ENCODE measurements at places on chromosomes 5 and 9. TPM values are rescaled to one million over a fixed set of nuclear protein-coding genes. Genes with fewer than 3 reads are reported as not detected.

DNA sequence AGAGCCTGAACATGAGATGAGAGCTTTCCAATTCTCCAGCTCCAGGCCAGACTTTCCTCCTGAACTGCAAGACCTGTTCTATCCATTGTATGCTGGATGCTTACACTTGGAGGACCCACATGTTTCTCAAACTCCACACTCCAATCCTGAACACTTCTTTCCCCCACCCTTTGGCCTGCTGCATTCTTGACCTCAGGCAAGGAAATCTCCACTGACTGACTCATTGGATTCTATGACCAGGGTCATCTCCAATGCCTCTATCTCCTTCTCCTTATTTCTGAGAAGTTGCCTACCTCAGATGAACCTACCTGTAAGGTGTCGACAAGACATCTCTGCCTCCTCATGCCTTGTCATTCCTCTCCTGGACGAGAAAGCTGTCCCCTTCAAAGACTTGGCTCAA lies 153.6 kb downstream of the CRB2 start:
- H3K36me3 ChIP-seq: peaks cover 20% of the 10 kb centered on the region
- no peak overlapping the region for H3K4me3 ChIP-seq
- no peaks in the 10 kb centered on the region for H3K4me1 ChIP-seq
- H3K27me3 ChIP-seq: no peaks in the 10 kb centered on the region
- no peak for DNase-seq
- H3K27ac ChIP-seq: no peak overlapping the region

Gene RANBP3L
- not detected for polyA plus RNA-seq

- no peaks in the 10 kb centered on the region for H3K36me3 ChIP-seq
- H3K27ac ChIP-seq: no peak overlapping the region
- H3K4me3 ChIP-seq: no peak overlapping the region
- no peak for DNase-seq
- H3K27me3 ChIP-seq: no peaks in the 10 kb centered on the region
These were observed 1039.2 kb upstream of the CDH9 start for GRCh38 chr5:28077291-28078240.

DNA sequence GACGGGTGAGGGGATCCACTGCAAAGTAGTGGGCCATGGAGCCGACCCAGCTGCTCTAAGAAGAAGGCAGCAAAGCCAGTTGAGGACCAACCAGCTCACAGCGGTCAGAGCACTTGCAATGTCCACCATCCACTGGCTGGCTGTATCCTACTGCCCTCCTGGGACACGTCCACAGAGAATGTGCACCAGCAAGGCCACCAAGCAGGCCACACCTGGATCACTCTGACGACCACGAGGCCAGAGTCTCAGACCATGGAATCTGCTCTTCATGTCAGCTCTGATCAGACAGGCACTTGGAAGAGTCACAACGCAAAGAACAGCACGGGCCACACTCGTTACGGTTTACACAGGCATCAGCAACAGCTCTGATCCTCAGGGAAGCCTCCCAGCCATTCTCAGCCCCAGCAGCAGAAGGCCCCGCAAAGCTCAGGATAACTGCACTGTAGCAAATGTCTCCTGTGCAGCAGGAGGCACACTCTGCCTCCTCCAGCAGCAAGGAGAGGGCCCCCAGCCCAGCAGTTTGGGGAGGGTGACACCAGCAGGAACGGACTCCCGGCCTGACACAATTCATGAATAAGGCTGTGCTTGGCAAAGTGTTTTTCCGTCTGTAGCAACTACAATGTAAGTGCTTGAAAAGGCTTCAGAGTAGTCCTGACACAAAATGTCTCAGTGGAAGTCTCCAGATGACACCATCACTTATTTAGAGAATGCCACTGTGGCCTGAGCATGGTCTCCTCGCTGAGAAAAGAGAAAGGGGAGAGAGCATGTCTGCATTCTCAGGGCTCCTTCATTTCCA lies 15.7 kb downstream of the SEMA4D start:
- no peak for DNase-seq
- H3K36me3 ChIP-seq: no peaks in the 10 kb centered on the region
- H3K27ac ChIP-seq: peak overlapping the region; percentile 53
- peaks cover 8% of the 10 kb centered on the region for H3K4me1 ChIP-seq
- no peaks in the 10 kb centered on the region for H3K27me3 ChIP-seq
- H3K4me3 ChIP-seq: no peak overlapping the region

DNA sequence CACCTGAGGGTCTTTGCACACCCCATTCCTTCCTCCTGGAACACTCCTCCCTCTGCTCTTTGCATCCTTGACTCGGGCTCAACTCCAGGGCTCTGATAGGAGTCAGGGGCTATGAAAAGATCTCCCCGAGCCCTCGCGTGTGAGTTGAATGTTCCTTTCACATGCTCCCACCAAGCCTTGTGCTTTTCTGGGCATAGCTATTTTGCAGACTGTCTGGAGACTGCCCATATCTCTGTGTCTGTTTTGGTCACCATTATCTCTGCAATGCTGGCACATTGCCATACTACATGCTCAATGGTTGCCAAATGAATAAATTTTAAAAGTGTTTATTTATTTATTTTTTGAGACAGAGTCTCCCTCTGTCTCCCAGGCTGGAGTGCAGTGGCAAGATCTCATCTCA lies 56.9 kb upstream of the PLPP1 start:
- H3K4me1 ChIP-seq: no peaks in the 10 kb centered on the region
- H3K36me3 ChIP-seq: no peaks in the 10 kb centered on the region
- H3K27me3 ChIP-seq: no peaks in the 10 kb centered on the region
- no peak for DNase-seq
- H3K4me3 ChIP-seq: no peak overlapping the region

- H3K4me3 ChIP-seq: no peak overlapping the region
- no peaks in the 10 kb centered on the region for H3K36me3 ChIP-seq
- H3K27ac ChIP-seq: peak overlapping the region; percentile 8
- peaks cover 10% of the 10 kb centered on the region for H3K4me1 ChIP-seq
- no peaks in the 10 kb centered on the region for H3K27me3 ChIP-seq
These were observed 43.6 kb downstream of the ROPN1L start for GRCh38 chr5:10485142-10485795.

DNA sequence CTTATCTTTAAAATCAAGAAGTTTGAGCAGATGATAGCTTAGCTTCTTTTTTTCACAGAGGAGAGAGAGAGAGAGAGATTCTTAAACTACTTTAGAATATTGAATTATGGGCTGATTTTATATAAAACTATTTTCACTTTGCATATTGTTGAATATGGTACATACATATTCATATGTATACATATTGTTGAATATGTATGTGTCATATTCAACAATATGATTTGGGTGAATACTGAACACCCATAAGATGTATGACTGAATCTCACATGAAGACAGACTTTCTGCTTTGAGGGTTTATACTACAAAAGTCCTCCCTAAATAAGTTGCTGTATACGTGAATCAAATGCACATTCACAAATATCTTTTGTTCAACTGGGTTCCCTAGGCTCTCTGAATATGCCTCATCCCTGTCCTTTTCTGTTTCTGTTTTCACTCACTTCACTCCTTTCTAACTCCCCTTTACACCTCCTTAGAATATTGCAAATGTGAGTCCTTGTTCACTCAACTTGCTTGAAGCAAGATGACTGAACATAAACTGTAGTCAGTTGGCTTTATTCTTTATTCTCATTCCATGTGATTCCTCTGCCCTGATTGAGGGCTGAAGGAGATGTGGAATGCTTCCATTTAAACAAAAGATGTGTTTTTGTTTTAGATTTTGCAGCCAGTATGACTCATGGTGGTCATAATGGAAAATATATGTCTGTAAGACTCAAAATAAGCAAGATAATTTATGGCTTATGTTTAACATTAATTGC lies 225.4 kb upstream of the DAB2 start:
- H3K4me1 ChIP-seq: no peaks in the 10 kb centered on the region
- no peak overlapping the region for H3K4me3 ChIP-seq
- H3K27me3 ChIP-seq: no peaks in the 10 kb centered on the region
- DNase-seq: no peak
- no peaks in the 10 kb centered on the region for H3K36me3 ChIP-seq

DNA sequence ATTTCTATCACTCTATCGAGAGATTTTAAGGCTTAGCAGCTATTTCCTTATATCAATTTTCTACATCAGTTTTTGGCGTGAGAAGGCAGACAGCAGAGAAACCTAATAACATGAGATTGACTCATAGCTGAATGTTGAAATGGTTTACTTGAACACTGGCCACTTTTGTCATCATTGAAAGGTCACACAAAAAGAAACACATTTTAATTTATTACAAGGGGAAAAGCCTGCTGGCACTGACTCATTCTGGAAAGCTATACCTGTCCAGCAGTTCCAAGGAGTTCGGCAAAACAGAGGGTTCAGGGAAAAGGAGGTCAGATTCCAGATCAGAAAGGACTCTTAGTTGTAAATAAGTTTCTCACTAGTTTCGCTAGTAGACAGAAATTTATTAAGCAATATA lies 566.4 kb downstream of the DNAH5 start:
- H3K36me3 ChIP-seq: no peaks in the 10 kb centered on the region
- H3K27me3 ChIP-seq: no peaks in the 10 kb centered on the region
- no peak for DNase-seq

Gene NR2F1-AS1
- polyA plus RNA-seq: 3.5 TPM

Gene DDX4
- polyA plus RNA-seq: not detected

- no peaks in the 10 kb centered on the region for H3K36me3 ChIP-seq
- no peaks in the 10 kb centered on the region for H3K4me1 ChIP-seq
- H3K27ac ChIP-seq: peak overlapping the region; percentile 53
These were observed 4.4 kb upstream of the DCTN4 start for GRCh38 chr5:150763023-150763769.

Gene ZNF354C
- 5.1 TPM for polyA plus RNA-seq

DNA sequence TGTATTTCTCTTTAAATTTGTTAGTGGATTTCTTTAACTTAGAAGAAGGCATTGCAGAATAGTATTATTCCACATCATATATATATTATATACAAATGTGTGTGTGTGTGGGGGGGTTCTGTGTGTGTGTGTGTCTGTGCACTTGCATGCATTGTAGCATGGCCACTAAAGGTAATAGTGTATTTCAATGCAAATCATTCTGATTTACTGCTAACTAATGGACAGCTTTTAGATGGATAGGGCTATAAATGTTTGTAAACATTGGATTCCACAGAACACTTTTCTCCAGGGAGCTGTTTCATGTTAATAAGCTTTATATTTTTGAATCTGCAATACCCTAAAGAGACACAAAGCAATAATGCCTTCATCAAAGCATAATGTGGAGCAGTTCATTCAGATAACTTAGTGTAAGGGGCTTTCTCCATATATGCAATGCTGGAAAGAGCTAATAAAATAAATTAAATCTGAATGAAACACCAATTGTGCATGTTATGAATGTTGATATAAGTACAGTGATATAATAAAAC lies 496.7 kb upstream of the CDH9 start:
- H3K36me3 ChIP-seq: no peaks in the 10 kb centered on the region
- H3K27me3 ChIP-seq: no peaks in the 10 kb centered on the region
- no peaks in the 10 kb centered on the region for H3K4me1 ChIP-seq
- H3K4me3 ChIP-seq: no peak overlapping the region
- H3K27ac ChIP-seq: no peak overlapping the region

DNA sequence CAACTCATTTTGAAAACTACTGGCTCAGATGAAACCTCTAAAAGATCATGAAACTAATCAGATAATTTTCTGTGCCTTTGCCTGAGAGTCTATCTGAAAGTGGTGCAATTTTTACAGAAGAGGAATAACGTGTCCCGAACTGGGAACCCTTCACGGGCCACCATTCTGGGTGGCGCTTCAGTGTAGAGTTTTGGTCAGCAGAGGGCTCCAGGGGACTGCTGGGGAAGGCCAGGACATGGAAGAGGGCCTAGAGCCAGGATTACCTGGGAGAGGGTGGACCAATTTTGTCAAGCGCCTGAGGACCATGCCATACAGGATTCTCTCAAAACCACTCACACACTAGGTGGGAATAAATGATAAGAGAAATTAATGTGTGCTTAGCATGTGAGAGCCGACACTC lies 49.7 kb upstream of the PLEKHG4B start:
- no peak for DNase-seq
- H3K4me1 ChIP-seq: no peaks in the 10 kb centered on the region
- H3K27ac ChIP-seq: no peak overlapping the region
- H3K36me3 ChIP-seq: no peaks in the 10 kb centered on the region
- no peaks in the 10 kb centered on the region for H3K27me3 ChIP-seq
- H3K4me3 ChIP-seq: no peak overlapping the region

Gene BSPRY
- polyA plus RNA-seq: 4.8 TPM

GRCh38 chr5:60993425-60993824 lies 48.4 kb downstream of the NDUFAF2 start:
- H3K4me3 ChIP-seq: no peak overlapping the region
- H3K4me1 ChIP-seq: no peaks in the 10 kb centered on the region
- H3K27ac ChIP-seq: no peak overlapping the region
- H3K36me3 ChIP-seq: no peaks in the 10 kb centered on the region
- no peaks in the 10 kb centered on the region for H3K27me3 ChIP-seq

DNA sequence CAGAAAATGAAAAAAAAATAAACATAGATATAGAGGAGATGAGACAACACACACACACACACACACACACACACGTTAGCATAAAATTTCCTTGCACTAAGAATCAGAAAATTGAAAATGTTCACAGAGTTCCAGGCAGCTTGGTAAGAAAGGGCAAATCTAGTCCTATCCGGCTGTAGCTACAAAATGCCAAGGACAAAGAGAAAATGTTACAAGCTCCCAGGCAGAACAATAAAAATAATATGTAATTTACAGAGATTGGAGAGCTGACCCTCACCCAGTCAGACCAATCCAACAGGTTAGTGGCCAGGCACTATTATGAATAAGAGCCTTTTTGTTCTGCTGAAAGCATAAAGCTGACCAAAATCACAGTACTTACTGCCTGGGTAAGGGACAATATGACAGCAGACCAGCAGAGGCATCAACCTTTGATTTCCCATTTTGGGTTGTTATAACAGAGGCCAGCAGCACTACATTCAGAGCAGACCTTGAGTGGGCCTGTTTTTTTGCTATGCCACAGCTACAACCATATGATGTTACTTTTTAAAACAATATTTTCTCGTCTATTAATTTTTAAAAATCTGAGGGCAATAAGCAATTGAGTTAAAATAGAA lies 892.6 kb downstream of the TAF11L14 start:
- no peaks in the 10 kb centered on the region for H3K36me3 ChIP-seq
- H3K27me3 ChIP-seq: no peaks in the 10 kb centered on the region
- DNase-seq: no peak
- H3K27ac ChIP-seq: no peak overlapping the region
- no peaks in the 10 kb centered on the region for H3K4me1 ChIP-seq

GRCh38 chr5:33737284-33737683 lies 154.5 kb downstream of the ADAMTS12 start:
- H3K4me1 ChIP-seq: no peaks in the 10 kb centered on the region
- no peak overlapping the region for H3K27ac ChIP-seq
- H3K36me3 ChIP-seq: no peaks in the 10 kb centered on the region
- no peak for DNase-seq
- no peak overlapping the region for H3K4me3 ChIP-seq

Gene ARSI
- polyA plus RNA-seq: 1.4 TPM

GRCh38 chr5:111099058-111099778 lies 7.1 kb downstream of the WDR36 start:
- no peaks in the 10 kb centered on the region for H3K27me3 ChIP-seq
- no peak for DNase-seq
- H3K36me3 ChIP-seq: peaks cover 6% of the 10 kb centered on the region
